ENCODE measurements at places on chromosomes 6 and 20.

DNA sequence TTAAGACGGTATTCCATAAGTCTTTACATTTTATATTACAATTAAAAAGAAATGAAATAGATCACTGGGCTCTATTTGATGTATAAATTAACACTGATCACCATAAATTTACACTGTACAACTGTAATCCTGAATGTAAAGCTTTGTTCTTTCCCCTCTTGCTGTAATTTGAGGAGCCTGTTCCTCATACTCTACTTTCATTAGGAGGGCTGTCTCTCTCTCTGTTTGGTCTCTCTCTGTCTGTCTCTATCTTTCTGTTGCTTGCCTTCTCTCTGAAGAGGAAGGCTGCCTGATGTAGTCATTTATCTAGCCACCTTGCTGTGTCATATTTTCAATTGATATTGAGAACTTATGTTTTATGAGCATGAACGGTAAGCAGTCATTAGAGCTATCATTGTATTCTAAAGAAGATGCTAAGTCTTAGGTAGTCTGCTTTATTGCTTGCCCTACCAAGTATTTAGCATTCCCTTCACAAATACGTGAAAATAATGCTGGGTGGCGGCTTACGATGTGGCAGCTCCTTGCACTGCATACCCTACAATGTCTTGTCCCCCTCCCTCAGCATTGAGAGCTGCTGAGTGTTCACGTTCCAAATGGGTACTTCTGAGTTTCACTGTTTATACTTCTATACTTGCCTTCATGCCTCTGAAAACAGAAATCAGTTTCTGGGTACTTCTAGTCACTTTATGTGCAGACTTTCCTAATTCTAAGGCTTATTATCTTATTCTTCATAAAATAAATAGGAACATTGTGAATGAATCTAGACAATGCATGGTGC lies 205.5 kb downstream of the NKAIN2 start:
- DNase-seq = no peak

GRCh38 chr6:148238713-148239112 lies 103.9 kb upstream of the SASH1 start:
- DNase-seq = no peak

GRCh38 chr20:54353292-54353691 lies 122.1 kb upstream of the DOK5 start:
- DNase-seq = no peak

- DNase-seq = no peak
Measured at GRCh38 chr6:73481969-73482368, 20.4 kb downstream of the MTO1 start.

- DNase-seq = no peak
Measured at GRCh38 chr20:51480507-51481270, 61.8 kb downstream of the NFATC2 start.

GRCh38 chr6:53701333-53702218 lies 36.0 kb upstream of the KLHL31 start:
- DNase-seq = no peak

GRCh38 chr6:78746457-78746856 lies 120.9 kb upstream of the IRAK1BP1 start:
- no peak for DNase-seq

DNA sequence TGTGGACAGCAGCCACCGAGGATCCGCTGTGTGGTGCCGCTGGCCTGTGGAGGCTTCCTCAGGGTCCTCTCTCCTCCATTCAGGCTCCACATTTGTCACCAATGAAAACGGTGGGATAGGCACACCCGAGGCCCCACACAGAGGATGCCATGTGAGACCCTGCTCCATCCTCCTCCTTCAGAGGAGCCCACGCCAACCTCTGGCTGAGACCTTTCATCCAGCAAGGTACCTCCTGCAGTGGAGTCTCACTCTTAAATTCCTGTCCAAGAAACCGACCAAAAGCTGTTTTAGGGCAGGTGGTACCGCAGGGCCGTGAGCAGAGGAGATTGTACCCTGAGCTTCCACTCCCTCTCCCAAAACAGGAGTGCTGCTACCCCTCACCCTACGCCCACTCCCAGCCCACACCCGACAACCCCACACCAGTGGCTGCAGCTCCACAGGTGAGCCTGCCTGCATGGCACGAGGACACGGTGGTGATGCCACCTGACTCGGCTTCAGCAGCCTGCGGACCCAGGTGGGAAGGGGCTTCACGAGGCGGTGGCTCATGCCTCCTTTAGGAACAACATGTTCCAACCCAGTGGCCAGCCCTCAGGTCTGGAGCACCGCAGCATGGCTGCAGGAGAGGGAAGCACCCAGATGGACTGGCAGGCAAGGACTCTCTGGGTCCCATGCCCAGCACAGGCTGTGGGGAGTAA lies 237.6 kb upstream of the AFDN start:
- DNase-seq = no peak

- DNase-seq = peak; percentile 21
Measured at GRCh38 chr6:13924949-13925881, at the start of gene RNF182. RNF182 (plus strand) TSS chr6:13924952; CDS start chr6:13977120, 52,168 bp downstream.

GRCh38 chr20:36480456-36481048 lies 60.8 kb upstream of the MYL9 start:
- no peak for DNase-seq

- no peak for DNase-seq
Measured at GRCh38 chr20:59148701-59149493, 14.7 kb upstream of the ZNF831 start.

DNA sequence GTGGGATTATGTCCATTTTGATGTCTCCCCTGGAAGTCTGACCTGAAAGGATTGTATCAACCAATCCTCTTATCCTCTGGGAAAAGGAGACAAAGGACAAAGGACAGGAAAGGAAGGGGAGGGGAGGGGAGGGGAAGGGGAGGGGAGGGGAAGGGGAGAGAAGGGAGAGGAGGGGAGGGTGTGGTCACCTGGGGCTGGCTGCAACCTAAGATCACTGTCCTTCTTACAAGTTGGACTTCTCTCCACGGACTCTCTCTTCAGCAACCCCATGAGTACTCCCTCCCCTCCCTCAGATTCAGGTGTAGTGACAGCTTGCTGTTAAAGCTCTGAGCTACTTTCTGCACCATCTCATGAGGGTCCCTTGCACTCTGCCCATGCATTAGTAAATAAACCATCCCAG lies 58.9 kb upstream of the KLHL31 start:
- DNase-seq = no peak

- no peak for DNase-seq
Measured at GRCh38 chr6:29958921-29959320, 16.6 kb downstream of the HLA-A start.

- DNase-seq = no peak
Measured at GRCh38 chr20:64006902-64007301, 26.0 kb downstream of the PRPF6 start.

DNA sequence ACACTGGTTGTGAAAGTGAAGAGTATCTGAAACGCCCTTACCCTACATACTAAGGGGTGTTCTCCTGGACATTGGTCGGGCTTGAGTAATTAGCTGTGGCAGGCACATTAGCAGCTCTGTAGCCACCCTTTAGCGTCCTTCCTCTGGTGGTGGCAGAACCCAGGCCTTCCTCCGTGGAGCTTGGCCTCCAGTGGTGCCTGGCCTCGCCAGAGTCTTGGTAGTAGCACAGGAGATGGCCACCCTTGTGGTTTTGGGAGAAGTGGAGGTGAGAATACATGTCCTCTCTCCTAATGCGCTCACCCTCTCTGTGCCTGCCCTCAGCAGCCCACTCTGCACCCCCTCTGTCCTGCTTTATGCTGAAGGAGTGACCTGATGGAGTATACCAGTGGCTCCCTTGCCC lies 17.6 kb upstream of the UQCC2 start:
- DNase-seq = no peak

DNA sequence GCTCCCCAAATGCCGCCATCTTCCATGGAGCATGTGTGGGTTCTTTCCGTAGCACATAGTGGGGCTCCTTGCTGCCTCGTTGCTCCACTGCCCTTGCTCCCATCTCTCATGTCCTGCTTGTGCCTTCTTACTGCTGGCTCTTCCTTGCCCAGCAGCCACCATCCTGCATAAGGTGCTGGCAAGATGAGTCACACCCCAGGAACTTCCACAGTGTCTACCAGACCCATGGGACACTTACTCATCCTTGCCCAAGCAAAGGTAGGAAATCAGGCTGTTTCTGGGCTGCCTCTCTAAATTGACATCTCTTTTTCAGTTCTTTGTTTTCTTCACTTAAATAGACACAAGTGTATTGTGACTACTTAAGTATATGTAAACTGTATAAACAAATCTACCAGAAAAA lies 39.4 kb upstream of the RGS17 start:
- DNase-seq = no peak

DNA sequence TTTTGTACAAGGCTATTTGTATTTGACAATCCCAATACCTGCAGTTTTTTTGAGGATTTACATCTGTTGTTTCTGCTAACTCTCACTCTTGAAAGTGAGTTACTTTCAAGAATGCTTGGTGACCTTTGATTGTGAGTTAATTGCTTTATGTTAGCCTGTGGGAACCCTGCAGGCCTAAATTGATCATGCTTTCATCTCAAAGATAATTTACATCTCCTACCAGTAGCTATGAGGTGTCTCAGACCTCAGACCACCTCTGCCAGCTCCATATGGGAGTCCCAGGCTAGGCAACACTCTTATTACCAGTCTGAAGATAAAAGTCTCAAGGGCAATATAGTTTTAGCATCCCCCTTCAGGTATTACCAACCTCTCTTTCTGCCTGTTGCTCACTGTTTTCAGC lies 116.4 kb upstream of the THEMIS start:
- DNase-seq = no peak

- DNase-seq = peak; percentile 79
Measured at GRCh38 chr6:155495011-155495768, 39.6 kb upstream of the NOX3 start.

DNA sequence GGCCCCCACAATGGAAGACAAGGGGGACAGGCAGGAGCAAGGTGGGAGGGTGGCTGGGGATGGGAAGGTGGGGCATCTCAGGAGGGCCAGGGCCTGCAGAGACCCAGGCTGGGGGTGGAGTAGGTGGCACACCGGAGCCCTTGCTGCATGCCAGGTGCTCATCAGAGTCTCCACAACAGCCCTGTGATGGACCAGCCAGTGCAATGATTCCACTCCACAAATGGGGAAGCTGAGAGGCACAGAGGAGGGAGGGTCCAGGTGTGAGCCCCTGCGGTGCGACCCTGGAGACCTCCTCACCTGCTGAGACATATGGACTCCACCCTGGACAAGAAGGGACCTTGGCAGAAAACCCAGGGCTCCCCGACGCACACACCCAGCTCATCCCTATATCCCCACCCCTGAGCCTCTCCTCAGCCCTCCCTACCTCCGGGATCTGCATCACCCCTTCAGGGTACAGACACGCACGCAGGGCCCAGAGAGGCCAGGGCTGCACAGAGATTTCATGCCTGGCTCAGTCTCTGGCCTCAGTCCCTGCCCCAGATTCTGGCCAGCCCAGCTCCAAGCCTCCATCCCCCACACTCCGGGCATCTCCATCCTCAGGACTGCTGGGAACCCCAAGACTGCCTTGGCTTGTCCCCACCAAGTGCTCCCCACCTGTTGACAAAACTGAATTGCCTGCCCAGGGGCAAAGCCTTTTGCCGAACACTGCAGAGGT lies 7.1 kb upstream of the GRM4 start:
- no peak for DNase-seq

GRCh38 chr6:32604434-32604877 lies 14.8 kb upstream of the HLA-DRB1 start:
- no peak for DNase-seq

GRCh38 chr6:109103942-109104341 lies 8.6 kb downstream of the CEP57L1 start:
- DNase-seq = no peak

GRCh38 chr20:32337937-32338661 lies 20.0 kb upstream of the ASXL1 start:
- no peak for DNase-seq

DNA sequence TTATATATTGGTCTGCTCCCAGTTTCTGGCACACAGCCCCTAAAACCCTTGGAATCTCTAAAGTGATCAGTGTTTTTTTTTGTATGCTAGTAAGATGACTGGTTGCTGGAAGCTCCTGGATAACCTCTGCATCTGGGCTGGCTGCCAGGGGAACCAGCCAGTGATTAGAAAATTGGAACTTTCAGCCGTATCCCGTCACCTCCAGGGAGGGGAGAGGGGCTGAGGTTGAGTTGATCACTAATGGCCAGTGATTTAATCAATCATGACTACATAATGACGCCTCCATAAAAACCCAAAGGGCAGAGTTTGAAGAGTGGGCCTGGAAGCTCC lies 48.0 kb upstream of the NOP56 start:
- DNase-seq = no peak

DNA sequence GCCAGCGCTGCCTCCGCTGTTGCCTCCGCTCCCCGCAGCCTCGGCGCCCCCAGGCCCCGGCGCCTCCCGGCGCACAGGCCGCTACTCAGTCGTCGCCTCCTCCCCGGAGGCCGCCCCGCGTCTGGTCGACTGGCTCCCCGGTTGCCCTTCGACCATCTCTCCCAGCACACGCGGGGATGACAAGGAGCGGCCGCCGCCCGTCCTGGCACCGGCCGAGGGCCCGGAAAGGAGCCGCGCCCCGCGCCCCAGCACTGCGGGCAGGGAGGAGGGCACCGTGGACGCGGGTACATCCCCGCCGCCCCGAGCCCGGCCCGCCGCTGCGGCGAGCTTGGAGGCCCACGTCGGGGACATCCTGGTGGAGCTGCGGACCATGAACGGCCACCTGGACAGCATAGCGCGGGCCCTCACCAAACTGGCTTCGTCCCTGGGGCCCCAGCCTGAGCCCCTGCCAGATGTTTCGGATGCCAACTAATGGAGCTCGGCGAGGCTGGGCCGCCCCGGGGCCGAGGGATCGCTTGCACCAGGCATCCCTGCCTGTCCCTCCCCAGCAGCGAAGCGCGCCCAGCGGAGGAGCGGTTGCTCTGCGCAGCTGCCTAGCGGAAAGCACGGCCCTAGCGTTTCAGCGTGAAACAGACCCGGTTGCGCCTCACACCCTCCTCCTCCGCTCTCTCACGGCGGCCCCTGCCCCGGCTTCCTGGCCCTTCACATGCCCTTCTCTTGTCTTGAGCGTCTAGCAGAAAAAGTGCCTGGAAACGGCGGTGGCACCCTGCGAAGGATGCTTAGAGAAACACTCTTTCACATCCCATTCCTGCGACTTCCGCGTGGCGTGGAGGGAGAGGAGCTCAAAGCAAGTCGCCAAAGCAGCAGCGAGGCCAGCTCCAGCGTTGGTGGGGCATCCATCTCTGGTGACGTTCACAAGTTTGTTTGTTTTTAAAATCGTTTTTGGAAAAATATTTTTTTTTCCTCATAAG lies 285.8 kb upstream of the SUPT3H start:
- DNase-seq = no peak

DNA sequence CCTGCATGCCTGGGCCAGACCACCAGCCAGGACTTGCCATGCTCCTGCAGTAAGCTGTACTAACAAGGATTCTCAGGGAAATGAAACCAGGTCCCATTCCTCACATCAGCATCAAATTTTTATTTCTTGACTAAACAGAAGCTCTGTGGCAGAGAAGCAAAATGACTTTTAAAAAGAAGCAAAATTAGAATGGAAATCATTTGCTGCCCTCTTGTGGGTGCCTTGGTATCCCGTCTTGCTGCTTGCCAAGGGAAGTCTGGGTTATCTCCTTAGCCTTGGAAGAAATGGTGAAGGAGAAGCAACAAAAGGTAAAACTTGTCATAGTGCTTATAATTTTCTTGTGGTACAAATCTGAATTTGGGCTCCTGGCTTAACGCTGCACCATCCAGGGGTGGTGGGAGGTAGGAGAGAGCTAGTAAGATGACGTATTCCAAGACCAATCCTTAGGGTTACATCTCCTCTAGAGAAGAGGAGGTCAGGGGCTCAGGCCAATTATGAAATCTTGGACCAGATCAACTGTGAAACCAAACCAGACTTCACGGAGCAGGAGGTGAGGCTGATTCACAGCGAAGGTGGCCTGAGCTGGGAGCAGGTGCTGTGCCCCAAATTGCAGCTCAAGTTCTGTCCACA lies 107.5 kb downstream of the FAXC start:
- DNase-seq = no peak

- DNase-seq = no peak
Measured at GRCh38 chr20:40860487-40860902, 168.1 kb upstream of the TOP1 start.
